ENCODE measurements at places on chromosomes 1 and 21.

GRCh38 chr21:22842875-22843274 lies 1844.7 kb downstream of the NCAM2 start:
- no peak for DNase-seq

DNA sequence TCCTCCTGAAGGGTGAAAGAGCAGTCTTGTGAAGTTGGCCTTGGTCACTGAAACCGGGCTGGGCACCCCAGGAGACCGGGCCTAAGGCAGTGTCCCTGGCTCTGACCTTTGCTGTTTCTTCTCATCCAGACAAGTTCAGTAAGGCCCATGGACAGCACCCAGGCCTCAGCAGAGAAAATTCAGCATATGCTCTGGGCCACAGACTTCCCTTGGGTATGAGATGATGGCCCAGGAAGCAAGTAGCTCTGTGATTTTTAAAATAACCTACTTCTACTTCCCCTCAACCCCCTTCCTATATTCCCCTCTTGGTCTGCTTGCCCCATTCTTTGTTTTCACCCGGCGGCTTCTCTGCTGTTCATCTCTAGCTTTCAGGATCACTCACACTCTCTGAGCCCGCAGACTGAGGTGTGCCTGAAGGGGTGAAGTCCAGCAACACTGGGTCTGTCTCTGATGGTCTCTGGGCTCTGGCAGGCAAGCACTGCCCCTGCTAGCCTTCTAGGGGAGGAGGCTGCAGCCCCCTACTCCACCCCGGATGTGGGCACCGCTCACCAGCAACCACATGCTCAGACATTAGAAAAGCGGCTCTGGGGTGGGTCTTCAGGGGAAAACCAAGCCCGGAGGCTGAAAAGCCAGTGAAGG lies 2.9 kb upstream of the GPR25 start:
- DNase-seq, result no peak

- DNase-seq, result no peak
Measured at GRCh38 chr1:28595412-28596191, 3.5 kb downstream of the RAB42 start.

GRCh38 chr21:45010096-45010495 lies 64.3 kb upstream of the ADARB1 start:
- no peak for DNase-seq

DNA sequence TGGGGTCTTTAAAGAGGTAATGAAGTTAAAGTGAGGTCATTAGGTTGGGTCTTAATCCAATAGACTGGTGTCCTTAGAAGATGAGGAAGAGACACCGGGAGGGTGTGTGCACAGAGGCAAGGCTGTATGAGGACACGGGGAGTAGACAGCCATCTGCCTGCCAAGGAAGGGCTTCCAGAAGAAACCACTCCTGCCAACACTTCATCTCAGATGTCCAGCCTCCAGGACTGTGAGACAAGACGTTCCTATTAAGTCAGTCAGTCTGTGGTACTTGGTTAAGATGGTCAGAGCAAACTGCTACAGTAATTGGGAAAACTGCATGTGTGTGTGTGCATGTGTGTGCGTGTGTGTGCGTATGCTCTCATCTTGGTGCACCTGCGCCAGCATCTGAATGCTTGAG lies 77.1 kb downstream of the RYR2 start:
- no peak for DNase-seq

GRCh38 chr1:162627662-162628296 lies 4.5 kb upstream of the DDR2 start:
- DNase-seq, result no peak

DNA sequence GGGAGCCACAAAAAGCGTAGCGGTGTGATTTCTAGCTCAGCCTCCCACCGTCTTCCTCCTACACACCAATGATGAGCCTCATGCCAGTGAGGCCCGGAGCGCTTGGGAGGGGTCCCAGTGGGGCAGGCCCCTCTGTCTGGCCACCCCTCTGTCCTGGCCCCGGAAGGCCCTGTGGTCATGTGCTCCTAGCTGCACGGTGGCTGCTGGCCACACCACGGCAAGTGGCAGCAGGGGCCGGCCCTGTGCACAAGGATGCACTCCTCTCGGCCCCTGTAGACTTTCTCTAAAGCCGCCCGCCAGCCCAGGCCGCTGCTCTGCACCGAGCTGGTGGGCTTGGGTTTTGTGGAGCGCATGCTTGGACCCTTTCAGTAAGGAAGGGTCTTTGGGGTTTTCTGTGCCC lies 53.6 kb downstream of the KCNAB2 start:
- DNase-seq, result no peak

- no peak for DNase-seq
Measured at GRCh38 chr1:167587872-167588271, 34.3 kb upstream of the CREG1 start.

DNA sequence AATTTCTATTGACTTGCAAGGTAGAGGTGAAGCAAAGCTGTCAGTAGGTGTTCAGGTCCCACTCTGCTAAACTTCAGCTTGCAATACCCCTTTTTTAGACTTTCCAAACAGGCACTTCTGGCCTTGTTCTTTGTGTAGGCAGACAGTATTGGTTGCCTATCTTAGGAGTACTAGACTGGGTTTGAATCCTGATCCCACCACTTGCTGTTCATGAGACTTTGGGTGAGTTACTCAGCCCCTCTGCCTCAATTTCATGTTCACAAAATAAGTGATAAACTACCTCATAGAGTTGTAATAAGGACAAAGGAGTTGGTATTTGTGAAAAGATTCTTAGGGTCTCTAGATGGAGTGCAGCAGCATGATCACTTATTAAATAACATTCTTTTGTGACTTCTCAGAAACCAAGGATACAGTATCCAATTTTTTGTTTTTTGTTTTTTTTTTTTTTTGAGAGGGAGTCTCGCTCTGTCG lies 5.2 kb downstream of the RCC1 start:
- no peak for DNase-seq

- no peak for DNase-seq
Measured at GRCh38 chr1:14421977-14422609, 176.4 kb upstream of the KAZN start.

- no peak for DNase-seq
Measured at GRCh38 chr1:227370533-227371254, 52.4 kb upstream of the CDC42BPA start.

DNA sequence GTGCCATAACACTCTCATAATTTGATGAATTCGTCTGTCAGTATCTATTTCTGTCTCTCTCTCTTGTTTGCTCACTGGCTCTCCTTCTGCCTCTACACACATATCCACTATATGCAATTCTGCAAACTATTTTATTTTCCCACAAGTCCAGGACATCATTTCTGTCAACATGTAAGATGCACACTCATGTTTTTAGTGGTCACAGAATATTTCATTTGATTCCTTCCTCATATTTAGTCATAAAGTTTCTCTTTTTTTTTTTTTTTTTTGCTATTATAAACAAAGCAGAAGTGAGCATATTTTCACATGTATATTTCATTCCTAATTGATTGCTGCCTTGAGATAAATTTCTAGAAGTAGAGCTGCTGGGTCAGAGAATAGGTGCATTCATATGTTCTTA lies 165.3 kb downstream of the PGBD5 start:
- DNase-seq, result no peak

GRCh38 chr1:39378377-39378776 lies 113.1 kb upstream of the BMP8A start:
- no peak for DNase-seq

GRCh38 chr1:47699492-47700235 lies 261.8 kb downstream of the FOXD2 start:
- no peak for DNase-seq

- no peak for DNase-seq
Measured at GRCh38 chr1:17470021-17470799, 30.7 kb upstream of the RCC2 start.

GRCh38 chr1:240174734-240175133 lies 83.1 kb downstream of the FMN2 start:
- DNase-seq, result no peak

GRCh38 chr1:16981269-16981849 lies 939 bp upstream of the MFAP2 start:
- DNase-seq, result no peak

- DNase-seq, result no peak
Measured at GRCh38 chr1:186848509-186849130, 19.9 kb downstream of the PLA2G4A start.

- DNase-seq, result no peak
Measured at GRCh38 chr1:153933430-153933829, 10.7 kb upstream of the GATAD2B start.

DNA sequence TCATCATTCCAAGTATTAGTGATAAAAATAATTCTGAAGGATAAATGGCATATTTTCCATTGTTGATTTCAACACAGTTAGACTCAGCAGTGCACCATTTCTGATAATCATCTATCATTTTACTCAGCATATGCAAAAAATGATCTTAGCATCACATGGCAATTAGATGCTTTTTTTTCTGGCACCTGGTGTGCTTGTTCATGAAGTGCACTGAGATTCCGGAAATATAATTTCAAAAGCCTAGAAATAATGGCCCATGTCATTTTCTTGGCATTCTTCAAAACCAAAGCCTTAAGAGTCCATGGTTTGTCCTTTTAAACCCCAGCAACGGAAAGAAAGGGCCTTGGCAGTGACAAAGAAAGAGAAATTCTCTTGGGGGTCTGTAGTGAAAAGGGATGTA lies 278.8 kb downstream of the KIF26B start:
- DNase-seq, result no peak

DNA sequence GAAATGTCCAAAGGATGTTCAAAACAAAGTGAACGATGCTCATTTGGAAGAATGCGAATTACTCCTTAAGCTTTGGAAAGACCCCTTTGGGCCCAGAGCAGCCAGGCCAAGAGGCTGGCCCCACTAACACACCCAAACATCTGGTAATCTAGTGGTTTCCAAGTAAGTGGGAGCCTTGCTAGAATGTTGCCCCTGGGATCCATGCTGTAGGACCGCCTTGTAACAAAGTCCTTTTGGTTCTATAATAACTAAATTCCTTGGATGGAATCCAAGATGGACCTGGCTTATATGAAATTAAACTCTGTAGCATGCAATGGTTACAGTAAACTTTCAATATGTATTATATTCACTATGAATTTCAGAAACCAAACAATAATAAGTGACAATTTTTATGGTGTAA lies 25.3 kb downstream of the GPR3 start:
- DNase-seq, result no peak

DNA sequence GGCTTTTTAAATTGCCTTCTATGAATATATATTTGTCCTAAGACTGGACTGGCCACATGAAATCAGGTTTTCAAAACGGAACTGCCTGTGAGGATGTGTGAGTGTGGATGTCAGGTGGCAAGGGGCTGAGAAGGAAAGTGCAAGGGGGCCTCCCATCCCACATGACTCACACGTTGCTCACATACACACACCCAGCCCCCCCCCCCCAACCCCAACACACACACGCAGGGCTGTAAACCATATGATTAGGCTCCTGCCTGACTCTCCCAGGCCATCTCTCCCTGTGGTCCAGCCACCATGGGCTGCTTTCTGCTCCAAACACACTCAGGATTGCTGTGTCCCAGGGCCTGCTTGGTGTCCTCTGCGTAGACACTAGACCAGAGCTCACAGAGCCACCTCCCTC lies 22.4 kb downstream of the DEGS1 start:
- DNase-seq, result no peak
